Stimulated activated CD4-positive, alpha-beta T cell treated with anti-CD3 and anti-CD28 coated beads, Interleukin-1b, Interleukin-23, amount 100 ng/mL, for 4 hours (primary cell): ENCODE measurements at places on chromosomes 4 and X.

GRCh38 chr4:95540227-95540626 lies 8.5 kb downstream of the UNC5C start:
- no peak for DNase-seq

DNA sequence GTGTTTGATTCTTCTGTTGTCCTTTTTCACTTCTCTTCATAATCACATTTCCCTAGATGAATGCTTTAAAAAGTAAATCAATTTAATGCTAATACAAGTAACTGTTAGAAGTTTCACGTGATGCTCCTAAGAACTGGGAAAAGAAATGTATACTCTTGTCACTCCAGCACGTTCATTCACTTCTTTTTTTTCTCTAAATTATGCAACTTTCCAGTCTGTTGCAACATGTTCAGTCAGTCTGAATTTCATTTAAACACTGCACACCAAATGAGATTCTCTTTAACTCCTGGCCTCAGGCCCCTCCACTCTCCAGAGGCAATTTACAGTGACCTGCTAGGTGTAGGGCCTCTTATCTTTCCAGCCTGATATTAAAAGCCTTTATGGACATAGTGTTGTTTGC lies 321.9 kb downstream of the HS3ST1 start:
- DNase-seq = no peak

- DNase-seq = no peak
Measured at GRCh38 chr4:11623726-11624037, 195.0 kb upstream of the HS3ST1 start.

GRCh38 chr4:183984566-183984965 lies 79.5 kb downstream of the STOX2 start:
- DNase-seq = no peak
